ENCODE measurements at places on chromosomes 3 and 15.

GRCh38 chr15:39961051-39961450 is 27.1 kb downstream of the EIF2AK4 start:
- DNase-seq = no peak

- no peak for DNase-seq
These were observed 31.8 kb downstream of the PCOLCE2 start for GRCh38 chr3:142857056-142857455.

DNA sequence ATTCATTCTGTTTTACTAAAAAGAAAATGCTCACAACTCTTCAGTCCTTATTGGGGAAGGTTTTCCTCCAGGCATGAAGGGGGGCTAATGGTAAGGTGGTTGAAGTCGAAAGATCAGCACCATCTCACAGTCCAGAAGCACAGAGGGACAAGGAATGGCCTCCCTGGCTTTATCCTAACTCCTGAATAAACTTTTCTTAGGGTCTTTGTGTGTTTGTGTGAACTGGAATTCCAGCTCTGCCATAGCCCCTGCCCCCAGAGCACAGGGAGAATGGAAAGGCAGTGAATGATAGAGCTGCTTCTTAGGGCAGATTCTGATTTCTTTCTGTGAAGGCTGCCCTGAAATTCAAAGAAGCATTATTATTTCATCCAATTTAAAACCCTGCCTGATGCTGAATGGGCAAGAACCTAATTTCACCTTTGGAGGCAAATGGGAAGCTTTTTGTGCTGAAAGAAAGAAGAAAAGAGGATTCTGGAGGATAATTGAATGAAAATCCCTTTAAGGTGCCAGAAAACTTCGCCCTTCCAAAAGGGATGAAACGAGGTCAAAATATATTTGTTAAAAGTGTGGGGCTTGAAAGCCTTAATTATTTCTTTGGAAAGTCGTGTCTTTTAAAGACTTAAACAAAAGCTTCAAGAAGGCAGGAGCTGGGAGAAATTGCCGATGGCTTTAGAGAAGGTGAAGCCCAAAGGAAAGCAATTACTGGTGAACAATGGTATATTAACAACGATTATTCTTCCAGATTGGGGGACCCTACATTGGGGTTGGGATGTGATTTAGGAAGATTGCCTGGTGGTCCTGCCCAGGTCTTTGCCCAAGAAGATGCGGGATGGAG is 259.9 kb upstream of the RGMA start:
- DNase-seq = no peak

- no peak for DNase-seq
These were observed 555.5 kb downstream of the ROBO2 start for GRCh38 chr3:77595371-77595870.

DNA sequence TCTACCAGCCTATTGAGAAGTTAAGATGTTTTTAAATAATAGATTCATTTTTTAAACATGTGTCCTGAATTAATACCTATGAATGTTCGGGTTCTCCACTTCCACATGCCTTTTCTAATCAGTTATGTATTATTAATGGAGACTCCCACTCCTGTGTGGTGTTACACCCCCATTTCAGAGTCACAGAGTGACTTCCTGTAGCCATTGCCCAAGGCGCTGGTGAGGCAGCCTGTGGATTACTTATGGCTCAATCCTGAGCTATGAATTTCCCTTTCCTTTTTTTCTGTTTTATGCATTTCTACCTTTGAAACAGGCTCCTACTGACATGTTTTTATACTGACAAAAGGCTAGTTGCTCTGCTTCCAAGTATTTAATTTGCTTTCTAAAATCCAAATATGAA is 162.3 kb downstream of the GABRG3 start:
- no peak for DNase-seq

DNA sequence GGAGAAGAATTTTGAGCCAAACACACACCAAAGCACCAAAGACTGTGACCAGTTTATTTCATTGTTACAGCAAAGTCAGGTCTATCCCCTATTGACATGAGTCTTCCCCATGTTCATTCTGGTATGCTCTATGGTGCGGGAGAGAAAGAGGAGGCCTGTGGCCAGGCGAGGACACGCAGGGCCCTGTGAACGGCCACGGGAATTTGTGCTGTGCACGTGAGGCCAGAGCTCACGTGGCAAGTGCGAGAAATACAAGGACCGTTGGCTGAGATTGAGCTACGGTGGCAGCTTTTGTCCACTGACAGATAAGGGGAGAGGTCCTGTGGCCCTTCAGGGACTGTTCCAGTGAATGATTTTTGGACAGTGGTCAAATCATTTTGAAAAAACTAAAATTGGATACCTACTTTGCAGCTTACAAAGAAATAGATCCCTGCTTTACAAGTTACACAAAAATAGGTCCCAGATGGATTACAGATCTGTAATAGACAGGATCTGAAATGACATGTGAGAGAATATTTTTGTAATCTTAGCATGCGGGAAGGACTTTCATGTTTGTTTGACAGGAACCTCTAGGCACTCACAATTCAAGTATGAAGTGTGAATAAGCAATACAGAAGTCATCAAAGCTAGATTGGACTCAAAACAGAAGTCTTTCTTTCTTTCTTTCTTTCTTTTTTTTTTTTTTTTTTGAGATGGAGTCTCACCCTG is 9.2 kb downstream of the ZSCAN2 start:
- DNase-seq = no peak

- no peak for DNase-seq
These were observed 27.0 kb upstream of the RNF7 start for GRCh38 chr3:141710888-141711616.

GRCh38 chr3:148090156-148090555 is 607.5 kb upstream of the AGTR1 start:
- DNase-seq = no peak

DNA sequence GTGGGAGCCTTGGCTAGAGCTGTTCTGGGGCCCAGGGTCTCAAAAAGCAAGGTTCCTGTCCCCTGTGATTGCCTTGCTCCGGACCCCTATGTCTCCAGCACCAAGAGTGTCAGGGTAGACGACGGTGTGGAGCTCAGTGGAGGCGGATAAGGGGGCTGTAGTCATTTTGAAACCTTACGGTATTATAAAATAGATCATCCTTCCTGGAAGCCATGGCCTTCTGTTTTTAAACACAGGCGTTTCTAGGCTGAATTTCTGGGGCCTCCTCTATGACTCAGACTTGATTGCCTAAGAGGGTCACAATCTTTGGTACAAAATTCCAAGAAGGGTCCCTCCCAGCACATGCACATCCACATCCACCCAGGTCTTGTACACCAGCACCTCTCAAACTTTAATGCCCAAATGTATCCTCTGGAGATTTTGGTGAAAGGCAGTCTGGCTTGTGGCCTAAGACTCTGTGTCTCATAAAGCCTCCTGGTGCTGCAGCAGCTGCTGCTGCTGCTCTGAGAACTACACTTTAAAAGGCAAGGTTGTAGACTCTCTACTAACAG is 70.5 kb upstream of the XCR1 start:
- no peak for DNase-seq

GRCh38 chr3:52456800-52457183 is 1.4 kb downstream of the NISCH start:
- DNase-seq = no peak

DNA sequence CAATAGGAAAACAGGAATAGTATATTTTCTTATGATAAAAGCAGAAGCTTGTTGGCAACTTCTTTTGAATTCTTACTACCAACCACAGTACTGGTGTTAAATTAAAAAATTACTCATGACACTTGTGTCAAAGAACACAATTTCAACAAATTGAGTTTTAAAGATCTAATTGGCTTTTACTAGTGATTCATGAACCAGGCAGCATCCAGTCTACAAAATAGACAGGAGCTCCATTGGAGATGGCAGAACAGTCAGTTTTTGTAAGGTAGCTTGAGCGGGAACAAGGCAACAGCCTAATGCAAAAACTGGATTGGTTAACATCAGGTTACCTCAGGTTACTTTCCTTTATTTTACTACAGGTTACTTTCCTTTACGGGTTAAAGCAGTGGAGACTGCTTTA is 181.3 kb upstream of the THBS1 start:
- no peak for DNase-seq

DNA sequence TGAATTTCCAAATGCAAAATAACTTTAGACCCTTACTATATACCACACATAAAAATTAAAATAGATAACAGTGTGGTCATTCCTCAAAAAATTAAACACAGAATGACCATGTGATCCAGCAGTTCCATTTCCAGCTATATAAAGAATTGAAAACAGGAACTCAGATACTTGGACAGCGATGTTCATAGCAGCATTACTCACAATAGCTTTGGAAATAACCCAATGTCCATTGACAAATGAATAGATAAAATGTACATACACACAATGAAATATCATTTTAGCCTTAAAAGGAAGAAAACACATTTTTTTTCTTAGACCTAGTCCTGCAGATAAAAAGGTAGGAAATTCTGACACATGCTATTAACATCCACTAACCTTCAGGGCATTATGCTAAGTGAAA is 26.7 kb downstream of the RAD51 start:
- no peak for DNase-seq

GRCh38 chr3:195956577-195956976 is 48.2 kb upstream of the TNK2 start:
- DNase-seq = no peak

DNA sequence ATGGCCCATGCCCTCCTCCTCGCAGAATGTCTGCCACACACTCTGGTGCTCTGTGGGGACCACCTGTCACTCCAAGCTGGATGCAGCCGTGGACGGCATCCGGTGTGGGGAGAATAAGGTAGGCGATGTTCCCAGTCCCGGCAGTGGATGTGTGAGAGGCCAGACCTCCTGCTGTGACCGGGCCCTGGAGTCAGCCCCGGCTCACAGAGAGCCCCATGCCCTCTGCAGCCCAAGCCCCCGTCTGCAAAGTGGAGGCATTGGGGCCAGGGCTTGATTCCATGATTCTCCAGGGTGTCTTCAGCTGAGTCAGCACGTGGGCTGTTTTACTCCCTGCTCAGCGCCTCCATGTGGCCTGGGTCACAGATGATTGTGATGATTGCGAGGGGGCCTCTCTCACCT is 32.2 kb downstream of the GOLGA6L10 start:
- DNase-seq = no peak

GRCh38 chr3:24598695-24599470 is 104.2 kb upstream of the THRB start:
- no peak for DNase-seq

DNA sequence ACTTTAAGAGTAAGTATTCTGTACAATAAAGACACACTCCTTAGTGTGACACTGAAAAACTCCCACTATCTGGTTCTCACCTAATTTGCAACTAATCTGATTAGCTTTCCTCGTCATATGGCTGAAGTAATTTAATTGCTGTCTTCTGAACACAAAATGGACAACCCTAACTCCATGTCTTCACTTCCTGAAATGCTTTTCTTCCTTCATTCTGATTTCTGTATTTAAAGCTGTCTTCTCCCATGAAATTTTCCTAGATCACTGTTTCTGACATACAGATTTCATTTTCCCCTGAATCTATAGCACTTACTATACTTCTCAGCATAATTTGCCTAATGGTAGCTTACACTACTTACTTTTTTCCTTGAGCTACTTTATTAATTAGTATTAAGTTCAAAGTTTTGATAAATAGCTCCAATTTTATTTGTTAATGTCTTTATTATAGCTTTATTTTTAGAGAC is 6.3 kb downstream of the CCPG1 start:
- no peak for DNase-seq

DNA sequence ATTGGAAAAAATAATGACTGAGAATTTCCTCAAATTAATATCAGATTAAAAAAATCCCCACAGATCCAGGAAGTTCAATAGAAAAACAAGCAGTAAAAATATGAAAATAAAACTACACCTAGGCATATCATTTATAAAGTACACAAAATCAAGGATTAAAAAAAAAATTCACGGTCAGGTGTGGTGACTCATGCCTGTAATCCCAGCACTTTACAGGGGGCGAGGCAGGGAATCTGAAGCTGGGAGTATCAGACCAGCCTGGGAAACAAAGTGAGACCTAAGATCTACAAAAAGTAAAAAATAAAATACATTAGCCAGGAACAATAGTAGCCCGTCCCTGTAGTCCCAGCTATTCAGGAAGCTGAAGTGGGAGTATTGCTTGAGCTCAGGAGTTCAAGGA is 778.3 kb upstream of the ALCAM start:
- no peak for DNase-seq

- DNase-seq = no peak
These were observed 478.9 kb downstream of the NLGN1 start for GRCh38 chr3:173876476-173876875.

DNA sequence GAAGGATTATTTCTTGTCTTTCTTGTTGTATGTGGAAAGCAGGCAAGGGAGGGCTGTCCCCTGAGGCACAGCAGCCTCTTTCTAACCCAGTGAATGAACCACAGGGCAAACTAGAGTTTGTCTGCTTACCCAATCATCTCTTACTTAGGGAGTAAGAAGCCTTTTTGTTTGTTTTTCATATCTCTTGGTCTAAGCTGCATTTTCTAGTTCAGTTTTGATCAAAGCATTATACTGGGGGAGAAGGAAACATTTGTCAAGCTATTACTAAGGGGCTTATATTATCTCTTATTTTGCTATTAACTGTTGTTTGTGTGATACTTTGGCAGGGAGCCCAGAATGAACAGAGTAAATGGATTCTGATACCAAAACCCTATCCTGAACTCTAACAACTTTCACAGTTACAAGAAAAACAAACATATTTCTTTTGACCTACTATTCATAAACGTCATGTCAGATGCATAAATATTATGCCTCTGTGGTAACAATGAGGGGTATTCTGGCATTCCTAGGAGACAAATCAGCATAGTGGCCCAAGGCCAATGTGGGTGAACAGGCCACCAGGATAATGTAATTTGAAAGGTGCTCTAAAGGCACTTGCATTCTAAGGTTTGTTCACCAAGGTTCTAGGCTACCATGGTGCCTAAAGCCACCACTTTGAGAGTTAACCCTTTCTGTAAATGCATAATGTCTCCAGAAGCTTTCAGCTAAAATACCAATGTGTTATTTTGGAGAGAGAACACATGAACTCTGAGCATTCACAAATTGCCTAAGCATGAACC is 271.6 kb upstream of the ZPLD1 start:
- no peak for DNase-seq

DNA sequence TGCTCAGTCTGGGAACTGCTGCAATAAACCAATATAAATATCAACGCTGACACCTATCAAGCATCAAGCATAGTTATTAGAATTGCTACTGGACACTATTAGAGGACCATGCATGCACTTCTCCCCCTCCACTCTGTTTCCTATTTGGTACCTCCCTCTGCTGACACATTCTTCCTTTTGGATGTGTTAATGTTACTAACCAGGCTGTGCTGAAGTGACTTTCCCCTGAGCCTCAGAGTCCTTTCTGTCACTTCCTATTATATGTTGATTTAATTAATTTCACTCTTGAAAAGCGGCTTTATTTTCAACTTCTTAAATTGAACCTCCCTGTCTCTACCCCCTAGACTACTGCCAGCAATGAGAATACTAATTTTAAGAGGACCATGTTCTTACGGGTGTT is 379.1 kb downstream of the MCTP2 start:
- DNase-seq = no peak

GRCh38 chr3:71847794-71848193 is 62.8 kb upstream of the PROK2 start:
- no peak for DNase-seq

DNA sequence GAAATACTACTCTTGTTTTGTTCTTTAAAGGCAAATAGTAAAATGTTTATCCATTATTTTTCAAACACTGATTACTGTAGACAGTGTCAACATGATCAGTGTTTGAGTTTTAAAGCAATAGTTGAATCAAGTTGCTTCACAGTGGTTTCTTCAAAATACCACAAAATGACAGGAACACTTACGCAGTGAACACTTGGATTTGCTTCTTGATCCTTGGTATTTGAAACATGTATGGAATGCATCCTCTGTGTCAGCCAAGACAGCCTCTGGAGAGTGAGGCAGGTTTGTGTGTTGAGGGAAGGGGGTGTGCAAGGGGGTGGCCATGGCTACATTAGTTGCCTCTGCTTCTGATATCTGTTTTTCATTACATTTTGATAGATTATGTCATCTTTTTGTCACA is 413.0 kb downstream of the RBMS3 start:
- no peak for DNase-seq
